ENCODE measurements at places on chromosomes 7 and 10.

DNA sequence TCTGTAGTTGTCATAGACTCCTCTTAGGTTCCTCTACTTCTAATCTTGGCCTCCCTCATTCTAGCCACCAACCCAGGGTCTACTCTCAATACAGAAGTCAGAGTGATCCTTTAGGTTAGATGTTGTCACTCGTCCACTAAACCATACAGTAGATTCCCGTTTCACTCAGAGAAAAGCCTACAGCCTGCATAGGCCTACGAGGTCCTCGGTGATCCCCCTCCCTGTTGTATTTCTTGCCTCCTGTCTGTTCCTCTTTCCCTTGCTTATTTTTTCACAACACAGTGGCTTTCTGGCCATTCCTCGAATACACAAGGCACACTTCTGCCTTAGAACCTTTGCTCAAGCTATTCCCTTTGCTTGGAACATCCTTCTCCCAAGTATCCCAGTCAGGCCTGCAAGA, 183.0 kb upstream of the PRSS1 start:
- DNase-seq = no peak

- DNase-seq = no peak
Observed at GRCh38 chr10:24299578-24300260, 90.8 kb downstream of the KIAA1217 start.

- no peak for DNase-seq
Observed at GRCh38 chr10:62054408-62054807, 152.9 kb downstream of the ARID5B start.

DNA sequence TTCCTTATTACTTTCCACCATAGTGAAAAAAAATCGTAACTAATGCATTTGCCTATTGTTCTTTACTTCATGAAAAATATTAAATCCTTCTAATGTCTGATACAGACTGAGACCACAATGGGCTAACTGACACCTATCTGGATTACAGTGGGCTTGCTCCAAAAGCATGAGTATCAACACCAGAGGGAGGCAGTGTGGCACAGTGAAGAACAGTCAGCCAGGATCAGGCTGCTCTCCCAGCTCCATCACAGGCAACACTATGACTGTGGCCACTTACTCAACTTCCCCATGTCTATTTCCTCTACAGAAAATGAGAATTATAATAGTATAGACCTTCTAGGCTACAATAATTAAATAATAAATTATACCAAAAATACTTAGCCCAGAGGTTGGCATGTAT, 97.2 kb downstream of the SLC25A13 start:
- no peak for DNase-seq

- DNase-seq = no peak
Observed at GRCh38 chr7:124113045-124113444, 80.2 kb upstream of the TMEM229A start.

DNA sequence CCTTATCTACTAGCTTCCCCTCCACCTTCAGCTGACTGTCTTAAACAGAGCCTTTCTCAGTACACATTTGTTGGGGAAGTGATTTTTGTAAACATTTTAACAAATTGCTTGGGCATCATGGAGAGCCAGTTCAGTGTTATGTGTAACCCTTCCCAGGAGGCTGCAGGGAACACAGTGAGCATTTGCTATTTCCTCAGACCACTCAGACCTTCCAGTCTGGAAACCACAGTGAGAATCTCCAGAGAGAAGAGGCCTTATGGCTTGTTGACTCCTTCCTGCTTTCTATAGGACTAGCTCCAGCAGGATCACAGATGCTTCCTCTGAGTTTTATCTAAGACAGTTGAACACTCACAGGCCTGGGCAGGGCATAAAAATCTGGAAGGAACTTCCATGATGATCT, 409.8 kb upstream of the NPVF start:
- no peak for DNase-seq

- DNase-seq = no peak
Observed at GRCh38 chr10:576130-576465, 113.4 kb downstream of the DIP2C start.

GRCh38 chr7:143015084-143015483, 11.8 kb downstream of the OR9A2 start:
- DNase-seq = no peak

- DNase-seq = no peak
Observed at GRCh38 chr10:91536733-91537132, 96.1 kb downstream of the PPP1R3C start.

DNA sequence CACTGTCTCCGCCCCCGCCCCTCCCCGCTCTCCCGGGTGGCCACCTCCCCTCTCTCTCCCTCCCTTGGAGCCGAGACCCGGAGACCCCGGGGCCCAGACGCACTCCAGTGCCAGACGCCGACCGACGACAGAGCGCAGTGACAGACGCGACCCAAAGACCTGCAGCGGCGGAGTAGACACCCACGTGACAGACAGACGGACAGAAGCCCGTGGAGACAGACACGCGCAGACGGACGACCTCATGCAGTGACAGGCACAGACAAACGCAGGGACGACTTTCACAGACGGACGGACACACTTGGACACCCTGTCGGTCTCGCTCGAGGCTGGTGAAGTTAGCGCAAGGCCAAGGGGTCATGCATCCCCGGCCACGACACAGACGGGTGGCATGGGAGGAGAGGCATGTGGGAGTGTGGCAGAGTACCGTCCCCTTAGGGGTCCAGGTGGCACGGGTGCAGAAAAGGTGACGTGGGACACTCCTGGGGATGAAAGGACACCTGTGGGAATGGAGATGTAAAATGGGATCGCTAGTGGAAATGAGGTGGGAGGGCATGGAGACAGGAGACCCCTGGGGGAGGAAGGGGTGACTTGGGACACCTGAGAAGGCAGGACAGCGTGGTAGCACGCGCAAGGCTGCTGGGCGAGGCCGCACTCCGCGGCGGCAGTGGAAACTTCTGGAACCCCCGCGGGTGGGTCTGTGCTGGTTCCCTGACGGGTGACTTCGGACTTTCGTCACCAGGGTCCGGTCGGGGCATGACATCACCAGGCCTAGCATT, 456 bp upstream of the ACHE start:
- no peak for DNase-seq

DNA sequence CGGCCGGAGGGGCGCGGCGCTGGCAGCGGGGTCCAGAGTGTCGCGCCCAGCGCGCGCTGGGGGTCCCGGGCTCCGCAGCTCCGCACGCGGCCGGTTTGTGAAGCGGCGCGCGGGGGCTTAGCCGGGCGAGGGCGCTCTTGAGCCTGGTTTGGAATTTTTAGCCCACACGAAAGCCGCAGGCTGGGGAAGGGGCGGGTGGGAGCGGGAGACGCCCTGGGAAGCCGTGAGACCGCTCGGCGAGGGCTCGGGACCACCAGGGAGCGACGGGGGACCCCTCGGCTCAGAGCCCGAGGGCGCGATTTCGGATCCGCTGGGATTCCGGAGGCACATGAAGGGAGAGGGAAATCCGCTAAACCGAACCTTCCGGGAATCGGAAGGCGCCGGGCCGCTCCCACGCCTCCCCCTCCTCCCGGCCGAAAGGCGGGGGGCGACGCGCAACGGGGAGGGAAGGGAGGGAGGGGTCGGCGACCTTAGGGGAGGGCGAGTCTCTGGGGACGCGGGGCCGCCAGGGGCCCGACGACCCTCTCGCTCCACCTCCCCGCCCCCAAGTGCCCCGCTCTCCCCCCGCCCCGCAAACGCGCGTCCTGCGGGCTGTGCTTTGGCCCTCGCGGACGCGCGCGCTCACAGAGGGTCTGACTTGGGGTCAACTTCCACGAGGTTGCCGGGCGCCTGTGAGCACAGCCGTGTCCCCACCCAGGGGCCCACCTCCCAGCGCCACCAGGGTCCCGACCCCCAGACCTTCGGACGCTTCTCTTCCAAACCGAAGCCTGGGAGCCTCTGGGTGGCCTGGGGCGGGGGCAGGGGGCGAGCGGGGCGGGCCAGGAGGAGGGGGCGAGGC, 5.1 kb upstream of the ELFN1 start:
- no peak for DNase-seq

DNA sequence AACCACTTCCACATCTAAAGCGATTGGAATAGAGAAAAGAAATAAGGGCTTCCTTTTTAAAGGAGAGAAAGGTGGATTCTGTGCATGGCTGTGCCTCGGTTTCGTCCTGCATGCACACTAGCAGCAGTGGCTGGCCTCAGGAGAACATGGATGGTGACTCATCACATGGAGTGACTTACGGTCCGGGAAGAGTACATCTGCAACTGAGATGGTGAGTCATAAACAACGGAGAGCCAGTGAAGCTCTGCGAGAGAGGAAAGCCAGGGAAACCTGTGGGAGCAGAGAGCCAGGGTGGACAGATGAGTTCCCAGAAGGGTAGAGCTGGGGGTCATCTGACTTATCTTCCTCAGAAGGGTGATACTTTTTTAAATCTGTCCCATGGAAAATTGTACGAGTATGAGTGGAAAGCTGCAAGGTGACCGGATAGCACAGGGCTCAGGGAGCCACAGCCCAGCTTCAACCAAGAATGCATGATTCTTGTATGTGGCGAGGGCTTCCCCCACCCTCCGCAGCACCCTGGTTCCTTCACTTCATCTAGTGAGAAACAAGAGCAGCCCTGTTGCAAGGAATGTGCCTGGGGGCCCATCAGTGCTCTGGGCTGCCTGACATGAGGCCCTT, 259.1 kb downstream of the KLF6 start:
- DNase-seq = no peak

DNA sequence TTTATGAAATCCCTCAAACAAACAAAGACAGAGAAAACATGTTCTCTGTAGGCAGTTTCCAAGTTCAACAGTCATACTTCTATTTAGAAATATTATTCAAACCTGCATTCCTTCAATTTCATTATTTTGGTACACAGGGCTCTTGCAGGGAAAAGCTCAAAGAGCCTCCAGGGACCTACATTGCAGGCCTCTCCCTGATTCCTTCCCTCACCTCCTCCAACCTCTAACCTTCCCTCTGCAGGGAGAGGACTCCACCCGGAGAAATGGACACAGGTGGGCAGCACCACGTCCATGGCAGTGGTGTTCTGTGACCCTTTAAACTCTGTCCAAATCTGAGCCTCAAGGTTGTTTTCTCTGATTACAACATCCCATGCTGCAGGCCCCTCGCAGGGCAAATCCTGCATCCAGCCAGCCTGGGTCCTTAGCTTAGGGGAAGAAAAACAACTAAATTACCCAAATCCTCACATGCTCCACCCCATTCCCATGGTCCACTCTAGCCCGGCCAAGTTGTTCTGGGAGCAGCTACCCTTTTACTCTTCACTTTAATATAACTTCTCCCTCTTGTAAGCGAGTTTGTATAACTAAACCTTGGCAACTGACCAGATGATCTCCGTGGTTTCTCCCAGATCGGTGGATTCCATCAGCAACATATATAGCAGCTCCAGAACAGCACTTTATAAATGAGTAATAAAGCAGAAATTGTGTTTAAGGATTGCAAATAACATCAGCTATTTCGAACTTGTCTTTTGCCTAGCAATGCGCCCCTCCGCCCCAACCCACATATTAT, 129.8 kb downstream of the CUBN start:
- no peak for DNase-seq

DNA sequence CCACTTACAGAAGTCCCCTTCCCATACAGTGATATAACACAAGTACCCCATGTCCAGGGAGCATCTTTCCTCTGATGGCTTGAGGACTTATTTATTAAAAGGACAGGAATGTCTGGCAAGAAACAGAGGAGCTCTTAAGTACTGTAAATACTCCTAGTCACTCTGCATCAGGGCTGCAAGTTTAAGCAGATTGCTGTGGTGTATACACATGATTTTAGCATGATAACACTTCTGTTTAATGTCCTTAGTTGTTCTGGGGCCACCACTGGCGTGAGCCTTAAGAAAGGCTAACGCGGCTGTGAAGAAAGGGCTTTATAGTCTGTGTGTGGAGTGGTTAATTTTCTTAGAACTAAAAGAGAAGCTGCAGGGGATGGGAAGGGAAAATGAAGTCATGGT, 65.7 kb downstream of the GBF1 start:
- DNase-seq = no peak

GRCh38 chr10:77236700-77237099, 400.9 kb downstream of the KCNMA1 start:
- no peak for DNase-seq

- no peak for DNase-seq
Observed at GRCh38 chr7:51785171-51785570, 468.6 kb upstream of the COBL start.

GRCh38 chr10:30645340-30645827, 15.8 kb upstream of the LYZL2 start:
- DNase-seq = no peak

DNA sequence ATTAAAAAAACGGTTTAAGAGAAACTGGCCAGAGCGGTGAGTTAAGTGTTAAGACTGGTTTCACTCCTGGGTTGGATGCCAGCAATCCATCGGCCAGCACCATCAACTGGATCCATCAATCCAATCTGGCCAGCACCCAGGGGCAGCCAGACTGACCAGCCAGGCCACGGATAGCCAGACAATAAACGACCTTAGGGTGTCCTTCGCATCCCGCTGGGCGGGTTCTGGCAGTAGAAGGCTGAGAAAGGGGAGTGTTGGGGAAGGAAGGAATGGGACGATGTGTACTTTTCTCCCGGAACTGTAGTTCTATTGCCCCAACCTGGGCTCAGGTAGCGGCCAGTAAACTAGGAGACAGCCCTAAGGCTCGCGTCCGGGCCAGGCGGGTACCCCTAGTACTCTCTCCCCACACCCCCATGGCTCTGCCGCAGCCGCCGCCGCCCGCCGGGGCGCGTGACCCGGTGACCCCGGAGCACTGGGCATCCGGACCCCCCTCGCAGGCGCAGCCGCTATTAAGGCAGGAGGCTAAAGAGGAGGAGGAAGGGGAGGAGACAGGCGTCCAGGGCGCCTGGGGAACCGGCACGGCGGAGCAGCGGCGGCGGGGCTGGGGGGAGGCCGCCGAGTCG, at the start of gene CASD1:
CASD1 (plus strand) TSS at position 546 of the 623 bp plus-strand sequence. CDS start 276 bp downstream, outside the sequence.
- no peak for DNase-seq

DNA sequence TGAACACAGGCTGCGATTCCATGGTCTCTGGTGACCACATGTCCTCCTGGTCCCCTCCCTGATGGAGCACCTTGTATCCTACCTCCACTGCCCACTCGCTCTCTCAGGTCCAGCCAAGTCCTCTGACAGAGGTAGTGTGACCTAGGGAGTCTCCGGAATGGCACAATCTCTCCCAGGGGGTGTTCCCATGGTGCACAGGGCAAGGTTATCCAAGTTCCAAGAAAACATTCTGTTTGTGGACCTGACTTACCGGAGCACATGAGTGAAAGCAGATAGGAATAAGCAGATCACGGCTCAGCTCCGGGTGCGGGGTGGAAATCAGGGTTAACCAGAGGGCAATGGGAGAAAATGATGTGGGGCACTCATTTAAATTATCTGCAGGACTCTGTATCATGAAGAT, 45.8 kb upstream of the INSIG1 start:
- no peak for DNase-seq

- DNase-seq = no peak
Observed at GRCh38 chr7:151663382-151664100, 143.8 kb upstream of the RHEB start.

Measured in LNCaP clone FGC (cell line).